ENCODE measurements at places on chromosomes 7 and 10.

GRCh38 chr7:4831723-4832495, 29.9 kb downstream of the PAPOLB start:
- no peak for DNase-seq

- DNase-seq: no peak
Observed at GRCh38 chr10:119525116-119525515, 17.4 kb downstream of the RGS10 start.

DNA sequence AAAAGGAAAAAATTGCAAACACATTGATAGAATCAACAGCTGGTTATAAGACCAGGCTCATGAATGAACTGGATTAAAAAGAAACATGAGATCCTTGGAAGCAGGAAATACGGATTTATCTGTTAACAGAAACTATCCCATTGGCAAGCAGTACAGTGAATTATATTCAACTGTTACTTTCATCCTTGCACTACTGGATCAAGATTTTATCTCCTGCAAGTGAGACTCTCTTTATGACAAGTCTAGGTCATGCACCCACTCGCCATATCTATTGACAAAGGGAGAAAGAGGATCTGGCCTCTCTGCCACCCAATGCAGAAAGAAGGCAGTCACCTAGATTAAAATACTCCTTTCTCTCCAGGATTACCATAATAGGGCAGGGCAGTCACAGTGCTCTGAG, 41.4 kb downstream of the CSTF2T start:
- DNase-seq: no peak

DNA sequence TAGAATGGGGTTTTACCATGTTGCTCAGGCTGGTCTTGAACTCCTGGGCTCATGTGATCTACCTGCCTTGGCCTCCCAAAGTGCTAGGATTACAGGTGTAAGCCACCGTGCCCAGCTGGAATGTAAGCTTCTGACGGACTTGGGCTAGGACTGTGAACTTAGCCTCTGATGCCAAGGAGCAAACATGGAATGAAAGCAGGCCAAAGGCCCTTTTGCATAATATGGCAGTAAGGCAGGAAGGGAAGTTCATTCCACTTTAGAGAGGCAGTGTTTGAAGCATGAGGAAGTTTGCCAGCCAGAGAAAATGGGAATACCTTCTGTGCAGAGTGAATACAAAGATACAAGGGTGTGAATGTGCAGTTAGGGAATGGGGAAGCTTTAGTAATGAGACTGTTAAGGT, 20.3 kb downstream of the VCL start:
- DNase-seq: no peak

GRCh38 chr7:72099784-72100183, 312.4 kb downstream of the CALN1 start:
- no peak for DNase-seq

GRCh38 chr7:111672901-111673300, 110.6 kb upstream of the IMMP2L start:
- no peak for DNase-seq
